Stimulated activated CD8-positive, alpha-beta memory T cell treated with anti-CD3 and anti-CD28 coated beads, Interleukin-15, amount 100 ng/mL, for 4 hours (primary cell): ENCODE measurements at places on chromosomes 7 and 10.

DNA sequence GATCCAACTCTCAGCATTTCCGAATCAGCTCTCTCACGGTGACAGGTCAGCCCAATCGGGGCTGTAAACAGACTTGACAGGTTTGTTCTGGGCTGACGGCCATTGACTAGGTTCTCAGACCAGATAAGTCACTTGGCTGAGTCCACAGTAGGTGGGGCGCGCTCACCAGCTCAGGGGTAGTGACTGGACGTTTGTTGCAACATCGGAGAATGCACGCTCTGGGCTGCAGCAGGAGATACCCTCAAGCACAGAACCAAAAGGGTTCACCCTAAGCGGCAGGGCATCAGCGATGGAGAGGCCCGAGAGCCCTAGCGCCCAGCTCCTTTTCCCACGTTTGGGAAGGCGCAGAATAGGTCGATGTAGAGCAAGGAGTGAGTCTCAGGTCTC, 1.8 kb downstream of the KLLN start:
- DNase-seq = no peak

DNA sequence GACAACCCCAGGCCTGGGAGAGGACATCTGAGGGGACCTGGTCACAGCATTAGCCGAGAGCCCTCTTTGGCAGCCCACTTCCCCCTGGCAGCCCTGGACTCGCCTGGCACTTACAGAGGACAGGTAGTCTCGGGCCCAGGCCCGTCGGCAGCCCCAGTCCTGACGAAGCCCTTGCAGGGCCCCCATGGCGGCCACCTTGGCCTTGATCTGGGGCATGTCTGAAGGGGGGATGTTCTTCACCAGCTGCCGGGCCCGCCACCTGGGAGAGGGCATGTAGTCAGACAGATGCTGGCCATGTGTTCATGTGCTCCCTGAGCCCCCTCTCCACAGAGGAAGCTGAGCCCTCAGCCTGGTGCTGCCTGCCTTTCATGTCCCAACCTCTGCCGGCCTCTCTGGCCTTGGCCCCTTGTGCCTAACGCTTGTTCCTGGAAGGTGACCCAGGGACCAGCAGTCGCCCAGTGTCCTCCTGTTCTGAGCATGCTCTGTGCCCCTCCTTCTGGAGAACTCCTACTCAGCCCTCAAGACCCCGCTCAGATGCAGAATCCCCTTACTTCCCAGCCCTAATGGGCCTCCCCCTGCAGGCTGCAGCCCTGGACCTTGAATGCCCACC, 13.9 kb downstream of the MYO1G start:
- no peak for DNase-seq

DNA sequence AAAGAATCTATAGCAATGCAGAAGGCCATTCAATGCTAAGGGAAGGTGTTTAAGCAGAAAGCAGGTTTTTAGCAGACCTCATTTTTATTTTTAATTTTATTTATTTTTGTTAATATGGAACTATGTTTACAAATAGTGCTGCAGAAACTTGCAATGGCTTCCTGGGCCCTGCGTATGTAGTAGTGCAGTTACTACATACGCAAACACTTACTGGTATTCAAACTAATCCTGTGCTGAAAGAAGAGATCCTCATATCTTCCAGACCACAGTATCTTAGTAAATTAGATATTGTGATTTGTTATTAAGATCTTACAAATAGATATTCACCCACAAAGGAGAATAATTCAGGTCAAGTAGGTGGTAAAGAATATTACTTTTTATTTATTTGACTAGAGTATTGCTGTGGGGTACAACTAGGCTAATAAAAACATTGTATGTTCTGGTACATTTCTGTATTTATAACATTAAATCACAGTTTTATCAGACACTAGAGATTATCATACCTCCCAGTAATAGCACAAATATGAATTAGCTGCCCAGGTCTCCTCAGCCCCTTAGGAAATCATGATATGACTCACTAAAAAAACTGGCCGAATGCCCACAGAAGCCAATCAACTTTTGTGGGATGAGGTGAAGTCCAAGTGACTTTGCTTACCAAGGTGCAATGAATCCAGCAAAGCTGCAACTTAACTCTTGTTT, 57.6 kb downstream of the RNLS start:
- DNase-seq = no peak

DNA sequence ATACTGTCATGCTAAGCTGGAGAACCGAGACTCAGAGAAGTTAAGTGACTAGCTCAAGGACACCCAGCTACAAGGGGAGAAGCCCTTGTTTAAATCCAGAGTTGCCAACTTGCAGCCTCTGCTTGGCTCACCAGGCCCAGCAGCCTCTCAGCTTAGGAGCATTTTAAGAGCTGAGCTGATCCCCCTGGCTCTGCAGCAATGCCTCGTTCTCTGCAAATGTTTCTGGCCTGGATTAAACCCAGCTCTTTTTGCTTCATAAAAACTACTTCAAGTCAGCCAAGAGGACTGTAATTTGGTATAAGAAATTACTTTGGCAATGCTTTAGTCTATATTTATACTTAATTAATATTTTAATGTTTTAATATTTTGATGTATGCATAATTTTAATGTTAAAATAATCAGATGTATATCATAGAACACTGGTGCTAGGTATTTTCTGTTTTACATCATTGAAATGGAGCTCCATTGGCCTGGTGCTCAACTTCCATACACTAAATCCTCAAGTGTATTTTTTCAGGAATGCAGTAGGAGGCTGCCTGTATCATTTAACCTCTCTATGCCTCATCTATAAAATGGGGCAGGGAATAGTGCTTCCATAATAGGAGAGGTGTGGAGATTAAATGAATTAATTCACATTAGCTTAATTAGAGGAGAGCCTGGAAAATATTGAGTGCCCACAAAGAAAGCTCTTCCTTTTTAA, 184.2 kb downstream of the EMX2 start:
- DNase-seq = no peak

GRCh38 chr10:86090807-86091206, 275.8 kb downstream of the GRID1 start:
- DNase-seq = no peak

DNA sequence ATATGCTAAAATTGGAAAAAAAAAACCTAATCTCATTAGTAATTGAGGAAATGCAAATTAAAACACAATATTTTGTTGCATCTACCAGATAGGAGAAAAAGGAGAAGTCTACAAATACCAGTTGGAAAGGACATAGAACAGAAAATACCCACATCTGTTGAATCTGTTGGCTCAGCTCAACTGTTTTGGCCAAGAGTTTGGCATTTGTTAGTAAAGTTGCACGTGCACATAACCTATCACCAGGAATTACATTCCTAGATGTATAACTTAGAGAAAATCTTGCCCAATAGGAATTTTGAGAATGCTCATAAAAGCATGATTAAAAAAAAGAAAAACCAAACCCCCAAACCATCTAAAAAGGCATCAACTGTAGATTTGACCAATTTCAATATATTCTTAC, 282.1 kb upstream of the BMPER start:
- DNase-seq = no peak

DNA sequence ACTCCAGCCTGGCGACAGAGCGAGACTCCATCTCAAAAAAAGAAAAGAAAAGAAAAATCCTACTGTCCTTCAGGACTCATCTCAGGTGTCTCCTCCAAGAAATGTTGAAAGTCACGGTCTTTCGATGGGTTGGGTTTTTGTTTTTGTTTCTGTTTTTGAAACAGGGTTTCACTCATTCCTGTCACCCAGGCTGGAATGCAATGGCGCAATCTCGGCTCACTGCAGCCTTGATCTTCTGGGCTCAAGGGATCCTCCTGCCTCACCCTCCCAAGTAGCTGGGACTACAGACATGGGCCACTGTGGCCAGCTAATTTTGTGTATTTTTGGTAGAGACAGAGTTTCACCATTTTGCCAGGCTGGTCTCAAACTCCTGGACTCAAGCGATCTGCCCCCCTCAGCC, 3.1 kb upstream of the SORBS1 start:
- no peak for DNase-seq

GRCh38 chr7:4661871-4662270, 20.2 kb upstream of the FOXK1 start:
- DNase-seq = no peak

GRCh38 chr10:12434277-12434676, 84.9 kb downstream of the CAMK1D start:
- no peak for DNase-seq

- no peak for DNase-seq
Observed at GRCh38 chr7:741850-742249, 14.8 kb upstream of the PRKAR1B start.

- DNase-seq = no peak
Observed at GRCh38 chr7:138602451-138602850, 98.7 kb downstream of the SVOPL start.

GRCh38 chr10:87842776-87843497, 20.4 kb downstream of the KLLN start:
- no peak for DNase-seq

- DNase-seq = peak; percentile 11
Observed at GRCh38 chr10:97210543-97210960, 24.8 kb upstream of the SLIT1 start.

DNA sequence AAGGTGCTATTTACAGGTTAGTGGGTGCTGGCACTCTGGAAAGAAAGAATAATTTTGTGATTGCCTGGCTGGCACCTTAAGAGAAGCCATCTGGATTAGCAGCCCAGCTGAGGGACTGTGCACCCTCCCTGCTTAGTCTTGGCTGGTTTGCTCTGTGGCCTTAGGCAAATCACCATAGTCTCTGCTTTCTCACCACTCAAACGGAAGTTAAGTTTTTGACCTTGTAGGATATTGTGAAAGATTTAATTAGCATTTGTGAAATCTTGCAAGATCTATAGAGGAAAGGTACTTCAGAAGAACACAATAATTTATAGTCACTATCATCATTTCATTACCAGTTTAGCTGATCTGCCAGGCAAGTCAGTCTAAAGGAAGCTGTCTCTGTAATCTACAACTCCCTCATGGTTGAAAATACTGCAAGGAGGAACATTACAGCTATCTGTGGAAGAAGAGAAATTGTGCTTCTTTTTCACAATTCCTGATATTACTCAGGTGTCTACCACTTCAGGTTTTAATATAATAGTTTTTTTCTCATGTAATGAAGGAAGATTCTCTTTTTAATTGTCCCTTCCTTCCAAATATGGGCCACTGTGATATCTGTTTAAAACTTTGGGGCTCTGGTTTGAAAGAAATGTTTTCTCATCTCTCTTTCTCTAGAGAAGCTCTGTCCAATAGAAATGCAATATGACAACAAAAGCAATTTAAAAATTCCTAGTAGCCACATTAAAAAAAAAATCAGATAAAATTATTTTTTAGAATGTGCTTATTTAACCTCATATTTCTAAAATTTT, 219.6 kb downstream of the PTEN start:
- no peak for DNase-seq

DNA sequence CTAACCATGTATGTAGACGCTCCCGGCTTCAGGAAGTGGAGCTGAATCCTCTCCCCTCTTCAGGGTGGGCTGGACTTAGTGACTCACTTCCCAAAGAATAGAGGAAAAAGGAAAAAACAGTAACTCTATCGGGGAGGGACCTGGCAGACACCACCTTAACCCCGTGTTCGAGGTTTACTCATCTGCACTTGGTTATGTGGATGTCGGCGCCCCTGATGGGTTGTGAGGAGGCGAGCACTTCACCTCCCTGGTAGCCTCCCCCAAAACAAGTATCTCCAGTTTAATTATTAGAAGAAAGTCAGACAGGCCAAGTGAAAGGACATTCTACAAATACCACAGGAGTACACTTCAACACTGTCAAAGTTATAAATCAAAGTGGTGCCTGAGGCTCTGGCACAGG, 559.7 kb downstream of the TCERG1L start:
- DNase-seq = no peak

GRCh38 chr7:26469188-26469587, 177.5 kb downstream of the SNX10 start:
- no peak for DNase-seq

- DNase-seq = no peak
Observed at GRCh38 chr10:132460691-132461090, 63.7 kb downstream of the PWWP2B start.

GRCh38 chr10:12235796-12236195, 39.8 kb downstream of the CDC123 start:
- no peak for DNase-seq

DNA sequence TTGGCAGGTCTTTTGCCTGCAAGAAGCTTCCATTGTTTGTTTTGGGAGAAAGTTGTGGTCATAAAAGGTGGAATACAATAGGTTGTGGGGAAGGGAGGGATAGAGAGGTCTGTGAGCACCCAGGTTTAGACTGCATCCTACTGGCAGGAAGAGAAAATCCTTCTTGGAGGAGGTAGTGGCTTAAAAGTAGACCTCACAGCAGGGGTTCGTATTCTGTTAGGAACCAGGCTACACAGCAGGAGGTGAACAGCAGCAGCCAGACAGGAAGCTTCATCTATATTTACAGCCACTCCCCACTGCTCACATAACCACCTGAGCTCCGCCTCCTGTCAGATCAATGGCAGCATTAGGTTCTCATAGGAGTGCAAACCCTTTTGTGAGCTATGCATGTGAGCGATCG, 245.3 kb downstream of the NSUN6 start:
- DNase-seq = no peak

DNA sequence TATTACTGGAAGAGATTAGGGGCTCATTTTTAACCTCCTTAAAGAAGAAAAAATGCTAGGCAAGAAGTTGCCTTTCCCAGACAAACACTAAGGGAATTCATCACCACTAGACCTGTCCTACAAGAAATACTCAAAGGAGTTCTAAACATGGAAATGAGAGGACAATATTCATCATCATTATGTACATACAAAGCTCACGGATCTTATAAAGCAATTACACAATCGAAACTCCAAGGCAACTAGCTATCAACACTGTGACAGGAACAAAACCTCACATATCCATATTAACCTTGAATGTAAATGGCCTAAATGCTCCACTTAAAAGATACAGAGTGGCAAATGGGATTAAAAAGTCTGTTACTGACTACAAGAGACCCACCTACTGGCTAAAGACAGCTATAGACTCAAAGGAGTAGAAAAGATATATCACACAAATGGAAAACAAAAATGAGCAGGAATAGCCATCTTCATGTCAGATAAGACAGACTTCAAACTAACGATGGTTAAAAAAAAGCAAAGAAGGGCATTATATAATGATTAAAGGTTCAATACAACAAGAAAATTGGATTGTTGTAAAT, 246.6 kb downstream of the ADRA2A start:
- no peak for DNase-seq

GRCh38 chr7:158266817-158267741, 320.5 kb downstream of the PTPRN2 start:
- DNase-seq = no peak

DNA sequence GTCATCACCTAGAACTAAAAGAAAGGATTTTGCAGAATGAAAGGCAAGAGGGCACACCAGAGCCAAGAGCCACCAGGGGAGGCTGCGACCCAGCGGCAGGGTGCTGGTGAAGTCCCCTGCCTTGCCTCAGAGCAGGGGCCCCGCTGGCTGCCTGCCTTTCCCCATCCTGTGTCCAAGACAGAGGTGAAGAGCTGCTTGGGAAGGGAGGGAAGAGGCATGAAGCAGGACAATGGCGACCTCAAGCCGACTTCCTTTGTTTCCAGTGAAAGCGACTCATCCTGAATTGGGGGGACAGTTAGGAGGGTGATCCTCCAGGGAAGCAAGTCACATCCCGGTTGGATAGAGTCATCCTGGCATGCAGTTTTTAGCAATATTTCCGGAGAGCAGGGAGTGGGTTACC, 255.5 kb upstream of the YAE1 start:
- no peak for DNase-seq

GRCh38 chr7:31735991-31736982, 49.3 kb downstream of the PPP1R17 start:
- no peak for DNase-seq

- DNase-seq = no peak
Observed at GRCh38 chr7:2018569-2019460, 213.9 kb downstream of the MAD1L1 start.
